ENCODE measurements at places on chromosomes 2 and 18.

- DNase-seq, result no peak
Observed at GRCh38 chr2:106113361-106113966, 80.6 kb downstream of the UXS1 start.

GRCh38 chr2:54574107-54574859, 118.2 kb downstream of the SPTBN1 start:
- DNase-seq, result peak; percentile 24

GRCh38 chr2:147479358-147479757, 365.5 kb upstream of the ACVR2A start:
- no peak for DNase-seq

DNA sequence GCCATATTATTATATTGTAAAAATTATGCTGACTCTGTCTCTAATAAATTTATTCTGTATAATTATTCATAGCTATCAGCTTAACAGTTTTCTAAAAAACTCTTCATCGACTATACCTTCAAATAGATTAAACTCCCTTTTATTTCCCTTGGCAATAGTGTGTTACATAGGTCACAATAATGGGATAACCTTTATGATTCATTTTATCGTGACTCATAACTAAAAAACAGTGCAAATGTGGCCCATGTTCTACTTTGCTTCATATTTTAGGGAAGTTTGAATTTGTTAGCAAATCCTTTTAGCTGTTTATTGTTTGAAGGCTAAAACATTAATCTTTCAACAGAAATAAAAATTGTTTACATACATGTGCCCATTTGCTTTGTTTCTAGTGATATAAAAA, 783.2 kb upstream of the CDH2 start:
- no peak for DNase-seq

- peak; percentile 73 for DNase-seq
Observed at GRCh38 chr2:176122052-176122682, 352 bp upstream of the HOXD9 start.

DNA sequence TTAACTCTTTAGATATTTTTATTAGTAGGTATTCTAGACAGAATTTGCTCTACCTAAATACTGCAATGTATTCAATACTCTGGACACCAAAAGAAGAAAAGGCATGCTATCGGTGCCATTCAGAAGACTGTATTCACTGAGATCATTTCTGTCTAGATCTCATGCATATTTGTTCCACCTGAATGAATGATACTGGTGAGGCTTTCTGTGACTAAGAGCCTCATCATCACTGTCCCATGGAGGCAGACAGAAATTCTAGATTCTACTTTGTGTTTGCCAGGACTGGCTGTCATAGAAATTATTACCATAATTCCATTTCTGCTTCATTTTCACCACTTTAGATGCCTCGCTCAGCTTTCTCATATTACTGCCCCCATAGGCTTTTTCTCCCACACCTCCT, 340.7 kb downstream of the MBD2 start:
- DNase-seq, result no peak

DNA sequence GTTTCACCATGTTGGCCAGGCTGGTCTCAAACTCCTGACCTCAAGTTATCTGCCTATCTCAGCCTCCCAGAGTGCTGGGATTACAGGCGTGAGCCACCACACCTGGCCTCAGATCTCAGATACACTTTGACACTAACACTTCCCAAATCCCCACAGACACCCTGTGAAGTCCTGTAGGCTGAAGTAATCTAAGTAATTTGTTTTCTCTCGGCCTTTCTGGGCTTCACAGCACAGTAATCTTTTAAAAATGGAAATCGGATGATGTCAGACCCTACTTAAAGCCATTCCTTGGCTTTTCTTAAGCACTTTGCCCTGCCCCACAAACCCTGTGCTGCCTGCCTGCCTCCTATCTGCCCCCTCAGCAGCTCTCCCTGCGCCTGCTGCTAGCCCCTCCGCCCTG, 16.2 kb downstream of the ATIC start:
- DNase-seq, result no peak

- DNase-seq, result no peak
Observed at GRCh38 chr2:143877056-143877455, 642.9 kb downstream of the ZEB2 start.

GRCh38 chr2:48209214-48209885, 303.1 kb upstream of the FBXO11 start:
- DNase-seq, result peak; percentile 23

- DNase-seq, result no peak
Observed at GRCh38 chr2:132752421-132753206, 82.6 kb upstream of the LYPD1 start.

DNA sequence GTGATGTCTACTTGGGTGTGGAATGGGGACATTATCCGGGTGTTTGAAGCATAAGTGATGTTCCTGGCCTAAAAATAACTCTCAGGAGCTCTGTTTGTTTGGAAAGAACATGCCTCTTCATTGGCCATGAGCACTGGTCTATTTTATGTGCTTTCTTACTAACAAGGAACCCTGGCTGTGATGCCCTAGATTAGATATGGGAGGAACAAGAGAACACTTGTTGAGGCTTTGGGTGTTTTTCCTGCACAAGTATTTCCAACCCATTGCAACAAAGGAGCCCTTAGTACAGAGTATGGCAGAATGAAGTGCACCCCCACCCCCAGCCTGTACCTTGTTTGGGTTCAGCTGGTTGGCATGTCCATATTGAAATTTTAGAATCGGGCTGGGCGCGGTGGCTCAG, 95.9 kb downstream of the SLC4A3 start:
- DNase-seq, result no peak

DNA sequence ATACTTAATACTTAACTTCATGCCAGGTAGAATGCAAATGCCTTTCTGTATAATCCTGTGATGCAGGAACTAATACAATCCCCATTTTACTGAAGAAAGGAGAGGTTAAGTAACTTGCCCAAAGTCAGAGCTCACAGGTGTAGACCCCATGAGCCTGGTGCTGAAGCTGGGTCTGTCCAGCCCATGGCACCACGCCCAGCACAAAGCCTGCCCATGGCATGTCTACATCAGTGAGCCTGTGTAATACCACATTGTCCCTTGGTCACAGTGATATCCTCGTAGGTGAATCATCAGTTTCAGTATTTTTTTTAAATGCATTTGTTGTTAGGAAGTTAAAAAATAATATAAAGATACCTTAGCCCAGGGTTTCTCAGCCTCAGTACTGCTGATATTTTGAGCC, 69.9 kb upstream of the MCFD2 start:
- DNase-seq, result peak; percentile 38

GRCh38 chr2:157124731-157125130, 132.8 kb upstream of the GALNT5 start:
- no peak for DNase-seq

GRCh38 chr2:218960309-218961165, 1.1 kb downstream of the CDK5R2 start:
- no peak for DNase-seq

GRCh38 chr2:10620481-10620880, 69.3 kb downstream of the NOL10 start:
- peak; percentile 33 for DNase-seq

- no peak for DNase-seq
Observed at GRCh38 chr2:52895726-52896340, 871.8 kb upstream of the CHAC2 start.

GRCh38 chr2:12502759-12503158, 214.0 kb upstream of the TRIB2 start:
- no peak for DNase-seq

DNA sequence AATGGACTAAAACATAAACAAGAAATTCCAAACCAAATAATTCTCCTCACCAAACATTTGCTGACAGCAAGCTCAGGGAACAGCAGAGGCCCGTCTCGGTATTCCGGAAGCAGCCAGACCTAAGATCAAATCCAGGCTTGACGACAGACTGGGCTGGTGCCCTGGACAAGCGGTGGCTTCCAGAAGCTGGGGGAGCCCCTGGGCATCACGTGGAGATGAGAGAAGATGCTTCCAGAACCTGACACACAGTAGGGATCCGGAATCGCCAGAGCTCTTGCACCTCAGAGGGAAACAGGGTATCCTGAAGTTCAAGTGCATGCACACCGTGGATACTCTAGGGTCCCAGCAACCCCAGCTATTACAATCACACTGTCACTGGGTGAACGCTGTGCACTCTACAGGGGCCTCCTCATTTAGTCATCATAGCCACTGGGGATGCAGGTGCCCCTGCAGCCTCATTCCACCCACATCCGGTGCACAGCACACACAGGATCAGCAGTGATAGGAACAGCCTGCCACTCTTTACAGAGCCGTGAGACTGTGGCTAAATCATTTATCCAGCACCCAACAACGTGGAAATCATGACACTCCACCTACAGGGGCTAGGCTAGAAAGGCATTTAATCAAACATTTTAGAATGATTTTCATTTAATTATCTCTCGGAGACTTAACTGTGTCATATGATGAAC, 102.6 kb downstream of the HDAC4 start:
- no peak for DNase-seq

GRCh38 chr2:60963190-60963589, 54.3 kb upstream of the PEX13 start:
- no peak for DNase-seq

GRCh38 chr2:109433486-109433885, 180.3 kb downstream of the SEPTIN10 start:
- no peak for DNase-seq

- DNase-seq, result no peak
Observed at GRCh38 chr18:3380384-3380961, 69.5 kb upstream of the TGIF1 start.

- no peak for DNase-seq
Observed at GRCh38 chr2:217643789-217644301, 358.9 kb downstream of the TNS1 start.

DNA sequence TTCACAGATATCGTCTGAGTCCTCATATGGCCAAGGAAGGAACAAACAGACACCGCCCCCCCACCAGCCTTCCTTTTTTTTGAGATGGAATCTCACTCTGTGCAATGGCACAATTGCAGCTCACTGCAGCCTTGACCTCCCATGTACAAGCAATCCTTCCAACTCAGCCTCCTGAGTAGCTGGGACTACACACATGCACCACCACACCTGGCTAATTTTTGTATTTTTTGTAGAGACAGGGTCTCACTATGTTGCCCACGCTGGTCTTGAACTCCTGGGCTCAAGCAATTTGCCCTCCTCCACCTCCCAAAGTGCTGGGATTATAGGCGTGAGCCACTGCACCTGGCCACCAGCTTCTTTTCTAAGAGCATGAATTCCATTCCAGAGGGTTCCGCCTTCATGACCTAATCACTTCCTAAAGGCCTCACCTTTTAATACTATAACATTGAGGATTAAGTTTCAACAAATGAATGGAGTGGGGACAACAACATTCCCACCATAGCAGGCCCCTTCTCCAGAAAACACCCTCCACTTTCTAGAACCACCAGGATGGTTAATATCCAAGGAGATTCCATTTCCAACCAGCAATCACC, 2.2 kb upstream of the TMBIM1 start:
- DNase-seq, result no peak

GRCh38 chr2:85564144-85564563, 2.9 kb upstream of the GGCX start:
- DNase-seq, result no peak

DNA sequence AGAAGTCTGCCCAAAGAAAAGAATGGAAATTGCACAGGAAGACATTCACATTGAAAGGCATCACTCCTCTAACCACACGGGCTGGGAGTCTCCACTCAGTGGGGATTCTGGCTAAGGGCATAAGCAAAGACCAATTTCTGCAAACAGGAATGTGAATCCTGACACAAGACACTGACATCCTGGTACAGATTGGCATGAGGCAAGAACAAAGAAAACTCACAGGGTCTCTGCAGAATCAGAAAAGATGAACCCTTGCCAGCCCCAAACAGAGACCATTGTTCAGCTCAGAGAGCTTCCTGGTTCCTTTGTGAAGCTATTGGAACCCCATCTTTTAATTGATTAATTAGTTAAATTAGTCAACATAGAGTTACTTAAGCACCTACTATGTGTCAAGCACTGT, 82.3 kb downstream of the UPP2 start:
- DNase-seq, result no peak

- no peak for DNase-seq
Observed at GRCh38 chr18:36745219-36745975, 83.4 kb downstream of the TPGS2 start.

DNA sequence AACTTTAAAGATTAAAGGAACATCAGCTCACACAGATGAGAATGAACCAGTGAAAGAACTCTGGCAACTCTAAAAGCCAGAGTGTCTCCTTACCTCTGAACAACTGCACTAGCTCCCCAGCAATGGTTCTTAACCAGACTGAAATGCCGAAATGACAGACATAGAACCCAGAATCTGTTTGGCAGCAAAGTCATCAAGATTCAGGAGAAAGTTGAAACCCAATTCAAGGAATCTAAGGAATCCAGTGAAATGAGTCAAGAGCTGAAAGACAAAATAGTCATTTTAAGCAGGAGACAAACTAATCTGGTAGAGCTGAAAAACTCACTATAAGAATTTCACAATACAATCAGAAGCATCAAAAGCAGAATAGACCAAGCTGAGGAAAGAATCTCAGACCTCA, 72.0 kb downstream of the STRADB start:
- no peak for DNase-seq

GRCh38 chr2:7931808-7932207, 750.0 kb upstream of the ID2 start:
- DNase-seq, result no peak

GRCh38 chr2:224954980-224955379, 87.3 kb downstream of the DOCK10 start:
- no peak for DNase-seq

- DNase-seq, result no peak
Observed at GRCh38 chr2:232395586-232395985, 11.1 kb upstream of the ALPG start.

DNA sequence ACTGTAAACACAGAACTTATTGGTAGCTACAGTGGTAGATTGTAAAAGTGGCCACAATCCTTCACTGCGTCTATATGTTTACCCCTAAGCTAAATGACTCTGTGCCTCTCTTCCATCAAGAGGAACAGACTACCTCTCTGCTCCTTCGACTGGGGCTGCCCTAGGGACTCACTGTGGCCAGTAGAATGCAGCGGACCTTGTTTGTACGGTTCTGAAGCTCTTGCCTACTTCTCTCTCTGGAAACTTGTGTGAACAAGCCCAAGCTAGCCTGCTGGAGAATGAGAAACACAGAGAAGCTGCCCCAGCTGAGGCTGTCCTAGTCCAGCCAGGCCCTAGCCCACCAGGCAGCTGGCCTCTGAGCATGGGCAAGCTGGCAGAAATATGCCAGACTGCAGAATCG, 140.8 kb upstream of the SLC1A4 start:
- DNase-seq, result no peak

DNA sequence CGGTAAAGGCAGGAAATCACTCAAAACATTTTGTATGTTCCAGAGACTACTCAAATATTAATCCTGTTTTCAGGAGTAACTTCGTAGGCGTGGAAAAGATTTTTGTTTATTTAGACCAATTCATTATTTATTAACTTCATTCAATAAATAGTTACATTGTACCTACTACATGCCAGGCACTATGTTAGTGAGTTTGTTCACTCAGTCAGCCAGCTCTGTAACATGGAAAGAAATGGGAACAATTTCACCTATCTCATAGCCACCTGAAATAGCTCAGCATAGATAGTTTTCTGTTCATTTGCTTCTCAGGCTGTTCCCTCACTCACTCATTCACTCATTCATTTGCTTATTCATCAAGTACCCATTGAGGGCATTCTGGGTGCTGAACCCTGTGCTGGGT, 34.6 kb downstream of the TTC39C start:
- no peak for DNase-seq

Data from AG20443 (cell line).